B cell (primary cell): ENCODE measurements at places on chromosomes 11 and 22. TPM values are rescaled to one million over a fixed set of nuclear protein-coding genes. Genes with fewer than 3 reads are reported as not detected.

DNA sequence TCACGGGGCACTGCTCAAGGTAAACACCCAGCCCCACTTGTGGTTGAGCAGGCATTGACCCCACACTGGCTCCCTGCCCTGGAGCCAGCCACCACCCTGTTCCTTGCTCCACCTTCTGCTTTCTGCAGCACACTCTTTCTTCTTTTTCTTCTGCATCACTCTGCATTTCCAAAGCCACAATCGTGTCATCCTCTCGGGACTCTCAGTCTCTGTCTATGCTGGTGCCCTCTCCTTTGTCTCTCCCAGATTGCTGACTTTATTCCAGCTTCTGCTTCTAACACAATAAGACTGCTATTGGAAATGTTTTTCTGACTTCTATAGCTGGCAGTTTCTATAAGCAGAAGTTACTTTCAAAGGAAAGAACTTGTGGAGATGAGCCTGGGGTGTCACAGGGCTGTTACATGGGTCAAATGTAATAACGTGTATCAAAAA lies 14.4 kb downstream of the GRAP2 start:
- DNase-seq, result no peak

GRCh38 chr22:39721206-39722031 lies 150.9 kb downstream of the CACNA1I start:
- no peak for DNase-seq

GRCh38 chr22:31489632-31490495 lies at the start of gene EIF4ENIF1:
Gene EIF4ENIF1 (minus strand): TSS chr22:31489842. CDS start chr22:31488718, 1,124 bp downstream.
- DNase-seq, result peak; percentile 93

- DNase-seq, result no peak
Measured at GRCh38 chr11:19803506-19803998, 90.9 kb downstream of the NAV2 start.

DNA sequence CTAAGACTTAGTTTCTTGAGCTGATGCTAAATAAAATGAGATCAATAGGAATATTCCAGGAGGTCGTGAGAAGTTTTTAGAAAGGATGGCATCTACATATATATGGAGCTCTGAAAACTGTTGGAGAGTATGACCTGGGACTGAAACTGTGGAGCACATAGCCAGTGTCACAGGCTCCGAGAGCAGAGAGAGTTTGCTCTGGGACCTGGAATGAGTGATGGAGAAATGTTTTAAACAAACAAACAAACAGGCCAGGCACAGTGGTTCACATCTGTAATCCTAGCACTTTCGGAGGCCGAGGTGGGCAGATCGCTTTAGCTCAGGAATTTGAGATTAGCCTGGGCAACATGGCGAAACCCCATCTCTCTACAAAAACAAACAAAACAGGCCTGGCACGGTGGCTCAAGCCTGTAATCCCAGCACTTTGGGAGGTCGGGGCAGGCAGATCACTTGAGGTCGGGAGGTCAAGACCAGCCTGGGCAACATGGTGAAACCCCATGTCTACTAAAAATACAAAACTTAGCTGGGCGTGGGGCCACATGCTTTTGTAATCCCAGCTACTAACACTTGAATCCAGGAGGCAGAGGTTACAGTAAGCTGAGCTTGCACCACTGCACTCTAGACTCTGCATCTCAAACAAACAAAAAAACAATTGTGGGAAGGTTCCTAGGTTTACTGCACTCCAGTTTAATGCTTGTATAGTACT lies 67.1 kb downstream of the SLC35F2 start:
- no peak for DNase-seq

OR52A5 gene
- total RNA-seq, result not detected in 2 replicates

OR51E2 gene
- not detected in 2 replicates for total RNA-seq

INS gene
- not detected in 2 replicates for total RNA-seq

MUC5B gene
- total RNA-seq, result not detected in 2 replicates
